ENCODE measurements at places on chromosomes 1 and 21. TPM values are rescaled to one million over a fixed set of nuclear protein-coding genes. Genes with fewer than 3 reads are reported as not detected.

The CHIA gene
- not detected for total RNA-seq

The ALDH4A1 gene
- total RNA-seq = 4.6 TPM

The EDN2 gene
- not detected for total RNA-seq

The DIO1 gene
- not detected for total RNA-seq

The CHRNB2 gene
- 0.14 TPM for total RNA-seq

The KIF17 gene
- total RNA-seq = not detected

The DCST2 gene
- total RNA-seq = not detected

The CDC20 gene
- 60.3 TPM for total RNA-seq

The PDPN gene
- total RNA-seq = not detected

The SLC16A4 gene
- 0.40 TPM for total RNA-seq

The LCE1F gene
- total RNA-seq = not detected

The CSF3R gene
- not detected for total RNA-seq

The CYP4B1 gene
- total RNA-seq = 0.16 TPM

The GPR52 gene
- total RNA-seq = 0.57 TPM

The IL10 gene
- 111 TPM for total RNA-seq

The ASCL5 gene
- not detected for total RNA-seq

The CD1C gene
- 0.35 TPM for total RNA-seq

The NGF gene
- total RNA-seq = not detected

The CDA gene
- total RNA-seq = not detected

The SYCP1 gene
- total RNA-seq = not detected

The FCMR gene
- 24.8 TPM for total RNA-seq

The IVL gene
- total RNA-seq = not detected

The ADCY10 gene
- total RNA-seq = not detected

The DBT gene
- 9.7 TPM for total RNA-seq

The PEX10 gene
- 23.6 TPM for total RNA-seq

The GPR37L1 gene
- not detected for total RNA-seq

The SDC3 gene
- 1.0 TPM for total RNA-seq

The FAM177B gene
- not detected for total RNA-seq

The HSPA6 gene
- 0.82 TPM for total RNA-seq

The NTMT2 gene
- total RNA-seq = not detected

The LCE2C gene
- not detected for total RNA-seq

The RAB42 gene
- total RNA-seq = not detected

The C1orf87 gene
- total RNA-seq = not detected

The DPT gene
- total RNA-seq = not detected

The GPR161 gene
- 0.20 TPM for total RNA-seq

The E2F2 gene
- total RNA-seq = 5.5 TPM

The RPAP2 gene
- total RNA-seq = 34.7 TPM

The CCDC24 gene
- 1.8 TPM for total RNA-seq

The PPP1R8 gene
- 67.7 TPM for total RNA-seq

The GNAI3 gene
- total RNA-seq = 8.9 TPM

The GBP6 gene
- total RNA-seq = 0.53 TPM

The MSTO1 gene
- 135 TPM for total RNA-seq

The ASH1L gene
- 27.7 TPM for total RNA-seq

The SF3B4 gene
- 130 TPM for total RNA-seq

The PLA2G2D gene
- total RNA-seq = not detected

The CYP4A22 gene
- not detected for total RNA-seq

The CLCA4 gene
- total RNA-seq = not detected

Data from activated T-cell treated with anti-CD3 and anti-CD28 coated beads, Interleukin-2, amount 50 U/mL, for 4 hours (primary cell).